ENCODE measurements at places on chromosomes 11 and 22. TPM values are rescaled to one million over a fixed set of nuclear protein-coding genes. Genes with fewer than 3 reads are reported as not detected.

DNA sequence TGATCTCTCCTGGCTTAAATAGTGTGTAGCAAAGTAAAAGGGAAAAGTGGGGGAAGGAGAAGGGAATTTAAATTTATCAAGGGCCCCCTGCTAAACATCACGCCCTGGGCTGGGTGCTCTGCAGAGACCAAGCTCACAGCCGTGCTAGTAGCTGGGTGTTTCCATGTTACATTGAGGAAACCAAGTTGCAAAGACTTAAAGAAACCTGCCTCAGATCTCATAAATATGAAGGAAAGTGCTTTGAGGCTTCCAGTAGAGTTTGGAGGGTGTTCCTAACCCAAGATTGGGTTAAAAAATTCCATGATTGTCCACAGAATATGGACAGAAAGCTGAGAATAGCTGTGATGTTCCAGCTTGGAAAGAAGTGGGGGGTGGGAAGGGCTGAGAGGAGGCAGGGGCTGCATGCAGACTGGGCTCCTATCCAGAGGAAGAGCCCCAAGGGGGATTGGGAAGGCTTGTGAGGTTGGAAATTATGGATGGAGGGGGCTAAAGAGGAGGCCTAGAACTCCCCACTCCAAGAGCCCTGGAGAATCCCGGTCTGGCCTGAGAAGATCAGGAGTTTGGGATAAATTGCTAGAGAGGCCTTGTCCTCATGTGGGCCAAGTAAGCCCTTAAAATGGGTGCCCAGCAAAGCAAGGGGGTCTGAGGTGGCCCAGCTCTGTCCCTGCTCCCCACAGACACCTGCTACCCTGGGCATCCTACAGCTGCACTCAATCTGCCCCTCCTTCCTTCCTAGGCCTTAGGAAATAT, 25.0 kb upstream of the OAF start:
- peak; percentile 30 for DNase-seq

- no peak for DNase-seq
Observed at GRCh38 chr22:37734964-37735451, 38.2 kb downstream of the TRIOBP start.

The UBE2L6 gene
- total RNA-seq, result 83.1 TPM

DNA sequence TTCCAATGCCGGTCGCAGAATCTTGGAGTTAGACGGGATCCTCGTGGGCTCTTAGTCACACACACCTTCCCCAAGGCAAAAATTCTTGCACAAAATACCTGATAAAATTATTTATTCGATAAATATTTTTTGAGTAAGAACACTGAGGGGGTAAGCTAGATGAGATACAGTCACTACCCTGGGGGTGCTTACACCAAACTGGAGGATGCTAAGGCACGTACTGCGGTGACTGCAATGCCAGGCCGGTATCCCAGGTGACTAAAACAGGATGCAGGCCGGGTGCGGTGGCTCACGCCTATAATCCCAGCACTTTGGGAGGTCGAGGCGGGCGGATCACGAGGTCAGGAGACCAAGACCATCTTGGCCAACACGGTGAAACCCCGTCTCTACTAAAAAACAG, 1.7 kb upstream of the MRTFA start:
- peak; percentile 41 for DNase-seq

DNA sequence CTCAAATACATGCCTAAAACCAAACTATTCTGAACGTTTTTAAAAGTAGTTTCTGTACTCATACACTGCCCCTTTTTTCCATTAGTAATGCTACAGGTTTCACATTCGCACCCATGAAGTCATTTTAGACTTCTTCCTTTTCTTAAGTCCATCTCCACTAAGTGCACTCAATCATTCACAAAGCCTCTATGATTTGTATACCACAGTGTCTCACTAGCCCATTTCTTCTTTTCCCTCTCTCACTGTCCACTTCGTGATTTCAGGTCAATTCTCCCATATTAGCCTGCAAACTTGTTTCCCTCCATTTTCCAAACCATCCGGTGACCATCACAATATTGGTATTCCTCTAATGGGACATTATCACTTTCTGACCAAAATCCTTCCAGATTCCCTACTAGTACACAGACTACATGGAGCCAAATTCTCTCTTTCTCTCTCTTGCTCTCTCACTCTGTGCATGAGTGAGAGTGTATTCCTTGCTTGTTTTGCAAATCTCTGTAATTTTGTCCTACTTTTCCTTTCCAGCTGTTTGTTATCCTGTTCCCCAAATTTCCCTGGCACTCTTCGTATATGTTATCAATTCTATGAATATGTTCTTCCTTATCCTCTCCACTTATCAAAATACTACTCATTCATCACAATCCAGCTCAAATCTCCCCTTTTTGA, 3.4 kb upstream of the ZC3H12C start:
- DNase-seq, result no peak

GRCh38 chr11:118705111-118705741, 25.8 kb upstream of the TREH start:
- DNase-seq, result no peak

The CCDC89 gene
- 2.5 TPM for total RNA-seq

The ANO1 gene
- 75.5 TPM for total RNA-seq

- peak; percentile 45 for DNase-seq
Observed at GRCh38 chr11:77075425-77075905, 8.7 kb downstream of the CAPN5 start.

DNA sequence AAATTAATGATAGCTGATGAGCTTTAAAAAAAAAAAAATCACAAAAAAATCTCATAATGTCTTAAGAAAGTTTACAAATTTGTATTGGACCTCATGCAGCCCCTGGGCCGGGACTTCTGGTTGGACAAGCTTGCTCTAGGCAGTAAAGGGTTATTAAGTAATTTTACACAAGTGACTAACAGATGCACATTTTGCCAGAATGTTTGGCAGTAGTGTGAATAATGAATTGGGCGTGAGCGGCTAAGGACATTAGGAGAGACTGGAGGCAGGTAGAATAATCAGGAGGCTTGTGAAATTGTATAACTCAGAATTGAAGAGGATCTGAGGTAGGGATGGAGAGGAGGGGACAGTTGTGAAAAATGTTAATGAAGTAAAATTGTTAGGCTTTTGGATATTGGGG, 77.4 kb downstream of the HIPK3 start:
- DNase-seq, result no peak

DNA sequence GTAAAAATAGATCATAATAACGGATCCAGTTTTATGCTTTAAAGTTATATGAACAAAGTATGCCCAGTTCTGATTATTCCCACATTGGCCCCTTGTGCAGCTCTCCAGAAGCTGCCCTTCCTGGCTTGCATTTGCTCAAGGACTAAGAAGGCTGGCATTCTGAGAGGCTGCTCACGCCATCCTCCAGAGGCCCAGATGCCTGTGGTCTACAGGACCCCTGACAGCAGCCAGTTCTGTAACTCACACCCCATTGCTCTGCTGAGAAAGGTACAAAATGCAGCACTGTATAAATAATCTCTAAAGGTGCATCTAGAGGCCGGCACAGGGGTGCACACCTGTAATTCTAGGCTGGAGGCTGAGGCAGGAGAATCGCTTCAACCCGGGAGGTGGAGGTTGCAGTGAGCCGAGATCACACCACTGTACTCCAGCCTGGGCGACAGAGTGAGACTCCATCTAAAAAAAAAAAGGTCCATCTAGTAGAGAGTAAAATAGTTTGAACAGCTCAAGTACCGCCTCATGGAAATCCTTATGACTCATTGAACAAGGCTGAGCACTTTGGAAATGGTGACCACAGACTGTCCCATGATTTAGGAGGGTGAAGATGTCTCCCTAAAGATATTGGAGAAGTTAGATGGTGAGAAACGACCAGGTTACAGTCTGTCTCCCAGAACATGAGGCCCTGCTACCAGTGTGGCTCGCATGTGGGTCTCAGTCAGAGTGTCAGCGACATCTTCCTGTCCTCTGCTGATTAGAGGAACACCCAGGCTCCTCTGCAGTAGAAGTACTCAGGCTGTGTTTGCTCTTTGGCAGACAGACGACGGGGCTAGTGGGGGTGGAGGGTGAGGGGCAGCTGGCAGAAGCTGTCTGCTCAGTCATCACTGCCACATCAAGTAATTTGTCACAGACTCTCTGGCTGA, 56.3 kb downstream of the KREMEN1 start:
- no peak for DNase-seq

DNA sequence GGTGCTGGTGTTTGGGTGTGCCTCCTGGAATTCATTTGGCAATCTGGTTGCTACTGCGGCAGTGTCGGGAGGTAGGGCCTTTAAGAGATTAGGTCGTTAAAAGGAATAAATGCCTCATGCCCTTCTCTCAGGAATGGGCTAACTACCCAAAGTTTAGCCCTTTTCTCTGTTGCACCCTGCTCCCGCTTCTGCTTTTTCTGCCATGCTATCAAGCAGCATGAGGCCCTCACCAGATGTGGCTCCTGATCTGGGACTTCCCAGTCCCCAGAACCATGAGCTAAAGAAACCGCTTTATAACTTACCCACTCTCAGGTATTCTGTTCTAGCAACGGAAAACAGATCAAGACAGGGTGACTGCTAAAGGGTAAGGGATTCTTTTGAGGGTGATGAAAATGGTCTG, 6.3 kb downstream of the EIF3D start:
- no peak for DNase-seq

The GGT1 gene
- 8.2 TPM for total RNA-seq

GRCh38 chr11:107710301-107710700, 1.6 kb downstream of the SLN start:
- DNase-seq, result no peak

- DNase-seq, result no peak
Observed at GRCh38 chr11:132685174-132685611, 847.1 kb downstream of the OPCML start.

DNA sequence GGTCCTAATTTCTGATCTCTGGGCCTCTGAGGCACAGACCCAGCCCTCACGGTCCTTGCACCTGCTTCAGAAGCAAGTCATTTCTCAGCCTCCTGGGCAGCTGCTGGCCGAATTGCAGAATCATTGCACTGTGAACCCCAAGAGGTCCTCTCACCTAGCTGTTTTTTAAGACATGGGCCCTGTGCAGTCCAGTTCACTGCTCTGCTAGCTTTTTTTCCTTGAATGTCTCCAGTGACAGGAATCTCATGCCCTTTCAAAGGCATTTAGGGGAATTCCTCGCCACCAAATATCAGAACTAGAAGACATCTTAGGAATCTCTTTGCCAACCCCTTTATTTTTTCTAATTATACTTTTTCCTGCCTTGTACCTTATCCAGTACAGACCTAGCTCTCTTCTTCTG, 35.6 kb upstream of the TP53I11 start:
- no peak for DNase-seq

The SPON1 gene
- 37.1 TPM for total RNA-seq

- DNase-seq, result no peak
Observed at GRCh38 chr11:72736452-72737069, 15.6 kb downstream of the ARAP1 start.

GRCh38 chr11:115872416-115872815, 368.2 kb upstream of the CADM1 start:
- DNase-seq, result no peak

DNA sequence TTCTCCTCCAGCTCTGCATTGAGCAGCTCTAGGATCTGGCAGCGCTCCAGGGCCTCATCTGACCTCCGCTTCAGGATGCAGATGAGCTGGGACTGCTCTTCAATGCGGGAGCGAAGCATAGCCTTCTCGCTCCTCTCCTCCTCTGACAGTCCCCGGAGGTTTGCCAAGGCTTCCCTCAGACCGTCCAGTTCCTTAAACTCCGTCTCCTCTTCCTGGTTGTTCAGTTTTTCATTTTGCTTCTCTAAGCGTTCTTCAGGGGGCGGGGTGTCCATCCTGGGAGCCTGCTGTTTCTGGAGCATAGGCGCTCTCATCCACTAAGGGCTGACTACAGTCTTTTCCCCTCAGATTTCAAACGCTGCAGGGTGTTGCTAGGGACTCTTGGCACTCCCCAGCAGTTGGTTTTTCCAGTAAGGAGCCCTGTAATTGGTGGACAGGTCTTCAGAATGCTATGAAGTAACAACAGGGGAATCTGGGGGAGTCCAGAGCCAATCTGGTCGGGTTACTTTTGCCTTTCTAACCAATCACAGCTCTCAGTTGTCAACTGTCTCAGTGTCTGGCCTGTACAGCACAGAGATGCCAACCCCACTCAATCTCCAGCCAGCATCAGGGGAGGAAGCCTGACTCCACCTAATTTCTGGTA, at the start of gene CCDC89:
TSS of gene CCDC89 (minus strand) at position 376 of the 640 bp plus-strand sequence. CDS start at position 311, 65 bp downstream.
- DNase-seq, result peak; percentile 76

- DNase-seq, result no peak
Observed at GRCh38 chr11:83436855-83437254, 150.7 kb upstream of the CCDC90B start.

GRCh38 chr11:35943713-35944502, at the start of gene LDLRAD3:
Gene LDLRAD3 (plus strand): TSS chr11:35944062. CDS start chr11:35944099, 37 bp downstream.
- DNase-seq, result peak; percentile 74

The TEX54 gene
- total RNA-seq, result not detected

DNA sequence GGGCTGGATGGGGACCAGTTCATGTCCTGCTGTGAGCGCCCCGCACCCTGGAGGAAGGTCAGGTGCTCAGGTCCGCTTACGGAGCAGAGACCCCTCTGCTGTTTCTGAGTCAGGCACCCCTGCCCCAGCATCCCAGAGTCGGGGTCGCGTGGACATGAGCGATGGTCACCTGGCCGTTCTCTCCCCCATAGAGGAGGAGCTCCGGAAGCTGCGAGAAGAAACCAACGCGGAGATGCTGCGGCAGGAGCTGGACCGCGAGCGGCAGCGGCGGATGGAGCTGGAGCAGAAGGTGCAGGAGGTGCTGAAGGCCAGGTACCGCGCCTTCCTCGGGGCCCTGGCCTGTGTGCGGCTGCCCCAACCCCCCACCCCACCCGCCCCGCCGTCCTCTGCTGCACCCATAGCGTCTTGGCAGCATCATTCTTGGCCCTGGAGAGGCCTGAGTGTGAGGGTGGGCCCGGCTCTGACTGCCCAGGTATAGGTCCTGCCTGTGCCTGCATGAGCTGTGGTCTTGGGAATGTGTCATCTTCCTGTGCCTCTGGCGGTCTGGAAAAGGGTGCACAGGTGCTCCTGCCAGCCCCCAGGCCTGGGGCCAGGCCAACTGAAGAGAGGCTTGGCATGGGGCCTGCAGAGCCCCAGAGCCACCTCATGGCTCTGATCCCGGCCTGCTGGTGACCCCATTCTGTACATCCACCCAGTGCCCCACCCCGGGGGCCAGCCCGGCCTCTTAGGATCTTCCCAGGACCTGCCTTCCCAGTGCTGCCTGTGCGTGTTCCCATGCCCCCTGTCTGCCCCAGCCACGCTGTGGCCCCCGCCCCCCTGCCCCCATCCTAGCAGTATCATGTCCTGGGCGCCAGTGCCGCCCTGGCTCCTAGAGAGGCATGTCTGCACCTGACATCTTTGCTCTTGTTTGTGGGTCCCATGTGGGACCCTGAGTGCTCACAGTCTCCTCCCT, 38.1 kb downstream of the GRAMD4 start:
- DNase-seq, result no peak

Measured in ureter (tissue), 1 donor.